Gastrocnemius medialis (tissue), 4 donors: ENCODE measurements at places on chromosomes 7 and 10.
A peak's percentile ranks its signal among the peaks of the same experiment; 100 is the strongest.

GRCh38 chr10:60123172-60123571 lies 216.8 kb upstream of the CCDC6 start:
- peak; percentile 52 for DNase-seq

GRCh38 chr7:96931891-96932290 lies 73.5 kb upstream of the DLX6 start:
- DNase-seq, result no peak

GRCh38 chr10:61628875-61629513 lies 33.7 kb upstream of the CABCOCO1 start:
- no peak for DNase-seq

- DNase-seq, result no peak
Observed at GRCh38 chr7:93146472-93147141, 1.6 kb downstream of the SAMD9L start.
